ENCODE measurements at places on chromosomes 4 and X. TPM values are rescaled to one million over a fixed set of nuclear protein-coding genes. Genes with fewer than 3 reads are reported as not detected.

The SLC7A11 gene
- total RNA-seq = 16.6 TPM

The GPR82 gene
- total RNA-seq = not detected

The NWD2 gene
- 0.33 TPM for total RNA-seq

The SMIM10 gene
- not detected for total RNA-seq

The LIMCH1 gene
- total RNA-seq = 14.8 TPM

The DDX53 gene
- total RNA-seq = not detected

The TRIML2 gene
- not detected for total RNA-seq

The CCNB3 gene
- 0.94 TPM for total RNA-seq

The TSPAN6 gene
- total RNA-seq = 9.5 TPM

The DCLK2 gene
- not detected for total RNA-seq

Data from HT-29 (cell line).